ENCODE measurements at places on chromosomes 1 and 21.

DNA sequence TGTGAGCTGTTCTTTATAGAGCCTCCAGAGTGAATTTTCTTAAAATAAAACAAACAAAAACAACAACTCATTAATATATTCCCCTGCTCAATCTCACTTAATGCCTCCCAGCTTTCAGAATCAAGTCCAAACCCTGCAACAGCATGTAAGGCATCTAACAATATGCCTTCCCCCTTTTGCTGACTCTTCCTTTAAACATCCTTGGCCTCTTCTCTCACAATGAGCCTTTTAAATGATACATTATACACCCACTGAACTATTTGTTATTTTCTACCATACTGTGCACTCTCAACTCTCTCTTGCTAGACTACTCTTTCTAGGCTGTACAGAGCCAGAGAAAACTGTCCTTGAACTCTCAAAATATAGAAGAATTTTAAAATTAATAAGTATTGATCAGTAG, 115.2 kb upstream of the SNX7 start:
- no peak for DNase-seq

DNA sequence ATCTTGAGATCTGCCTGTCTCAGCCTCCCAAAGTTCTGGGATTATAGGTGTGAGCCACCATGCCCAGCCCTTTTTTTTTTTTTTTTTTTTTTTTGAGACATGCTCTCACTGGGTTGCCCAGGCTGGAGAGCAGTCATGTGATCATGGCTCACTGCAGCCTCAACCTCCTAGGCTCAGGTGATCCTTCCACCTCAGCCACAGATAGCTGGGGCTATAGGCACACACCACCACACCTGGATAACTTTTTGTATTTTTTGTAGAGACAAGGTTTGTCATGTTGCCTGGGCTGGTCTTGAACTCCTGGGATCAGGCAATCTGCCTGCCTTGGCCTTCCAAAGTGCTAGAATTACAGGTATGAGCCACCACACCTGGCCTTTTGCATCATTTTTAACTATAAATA, 17.7 kb upstream of the PRRC2C start:
- no peak for DNase-seq

- no peak for DNase-seq
These were observed 42.9 kb downstream of the ABCG1 start for GRCh38 chr21:42261829-42262200.

DNA sequence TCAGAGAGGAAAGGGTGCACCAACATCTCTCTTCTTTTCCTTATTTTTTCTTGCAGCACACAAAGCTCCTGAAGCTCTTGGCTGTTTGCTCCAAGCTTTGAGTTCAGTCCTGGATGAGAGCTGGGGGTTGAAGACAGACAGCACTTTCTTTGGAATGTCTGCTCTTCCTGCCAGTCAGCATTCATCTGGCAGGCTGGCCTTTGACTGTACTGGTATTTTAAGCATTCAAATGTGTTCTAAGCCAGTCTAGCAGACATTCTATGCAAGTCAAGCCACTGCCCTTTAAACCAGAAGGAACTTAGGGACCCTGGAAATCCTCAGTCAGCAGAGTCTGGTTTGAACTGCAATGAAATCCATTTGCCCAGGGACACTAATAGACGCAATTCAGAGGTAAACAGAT, 45.0 kb downstream of the XCL1 start:
- no peak for DNase-seq

GRCh38 chr1:55861676-55862340, 646.6 kb upstream of the USP24 start:
- DNase-seq, result no peak

GRCh38 chr21:25487046-25487594, 120.2 kb downstream of the MRPL39 start:
- no peak for DNase-seq

DNA sequence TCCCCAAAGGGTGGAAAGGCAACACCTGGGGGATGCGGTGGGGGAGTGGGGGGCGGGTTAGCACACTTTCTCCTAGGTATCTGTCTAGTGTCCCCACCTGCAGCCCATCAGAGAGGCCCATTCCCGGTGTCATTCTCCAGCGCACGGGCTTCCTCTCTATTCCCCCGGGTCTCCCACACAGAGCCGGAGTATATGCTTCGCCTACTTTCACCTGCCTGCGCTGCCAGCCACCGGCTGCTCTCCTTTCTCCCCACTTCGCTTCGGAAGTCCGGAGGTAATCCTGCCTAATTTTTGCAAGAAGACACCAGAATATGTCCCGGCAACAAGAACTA, 852 bp downstream of the RGS7 start:
- no peak for DNase-seq

DNA sequence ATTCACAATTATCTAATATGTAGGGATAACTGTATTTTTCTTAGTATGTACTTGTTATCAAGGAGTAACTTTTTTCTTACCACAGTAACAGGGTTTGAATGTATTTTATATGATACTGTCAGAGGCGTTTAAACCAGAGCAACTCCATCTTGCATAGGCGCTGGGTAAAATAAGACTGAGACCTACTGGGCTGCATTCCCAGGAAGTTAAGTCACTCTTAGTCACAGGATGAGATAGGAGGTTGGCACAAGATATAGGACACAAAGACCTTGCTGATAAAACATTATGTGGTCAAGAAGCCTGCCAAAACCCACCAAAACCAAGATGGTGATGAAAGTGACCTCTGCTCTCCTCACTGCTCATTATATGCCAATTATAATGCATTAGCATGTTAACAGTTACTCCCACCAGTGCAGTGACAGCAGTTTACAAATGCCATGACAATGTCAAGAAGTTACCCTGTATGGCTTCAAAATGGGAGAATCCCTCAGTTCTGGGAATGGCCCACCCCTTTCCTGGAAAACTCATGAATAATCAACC, 64.8 kb downstream of the RPE65 start:
- DNase-seq, result no peak

GRCh38 chr1:11847667-11848372, at the start of gene NPPA:
TSS of gene NPPA (minus strand) at chr1:11847783. CDS start at chr1:11847684, 99 bp downstream.
- DNase-seq, result no peak

- no peak for DNase-seq
These were observed 13.2 kb upstream of the PRAMEF12 start for GRCh38 chr1:12760256-12760795.

- peak; percentile 45 for DNase-seq
These were observed 703 bp downstream of the PUM1 start for GRCh38 chr1:31064718-31065309.

DNA sequence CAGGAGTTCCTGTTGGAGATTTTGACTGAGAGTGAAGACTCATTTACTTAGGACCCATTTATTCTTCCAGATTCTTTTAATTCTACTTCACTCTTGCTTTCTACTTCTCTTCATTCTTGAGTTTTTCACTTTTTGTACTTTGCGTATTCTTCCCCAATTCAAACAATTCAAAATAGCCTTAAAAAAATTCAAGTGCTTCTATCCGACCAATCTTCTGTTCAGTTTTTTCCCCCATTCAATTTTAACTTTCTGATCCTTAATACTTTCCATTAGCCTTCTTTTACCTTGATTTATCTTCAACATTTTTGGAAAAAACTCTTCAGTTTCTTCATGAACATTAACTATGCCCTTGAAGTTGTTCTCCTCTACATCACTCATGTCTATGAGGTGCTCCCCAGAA, 21.1 kb downstream of the ZFYVE9 start:
- no peak for DNase-seq

DNA sequence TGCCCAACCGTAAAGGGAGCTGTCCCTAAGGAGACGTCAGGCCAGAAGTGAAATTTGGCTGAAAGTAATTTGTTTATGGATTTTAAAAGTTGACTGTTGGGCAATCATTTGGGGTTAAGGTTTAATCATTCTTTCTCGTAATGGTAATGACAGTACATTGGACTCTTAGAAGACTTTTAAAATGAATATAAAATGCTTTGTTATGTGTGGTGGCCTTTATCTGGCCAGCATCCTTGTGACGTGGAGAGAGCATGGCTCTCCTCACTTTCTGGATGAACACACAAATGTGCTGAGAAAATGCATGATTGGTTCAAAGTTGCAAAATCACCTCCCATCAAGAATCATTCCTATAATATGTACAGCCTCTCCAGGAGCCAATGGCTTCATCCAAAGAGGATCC, 160.2 kb downstream of the DHRS3 start:
- no peak for DNase-seq

GRCh38 chr1:119324198-119324597, 44.4 kb upstream of the HAO2 start:
- no peak for DNase-seq

GRCh38 chr1:151372058-151372934, at the start of gene SELENBP1:
TSS of gene SELENBP1 (minus strand) at chr1:151372705. CDS start at chr1:151372641, 64 bp downstream.
- peak; percentile 67 for DNase-seq

DNA sequence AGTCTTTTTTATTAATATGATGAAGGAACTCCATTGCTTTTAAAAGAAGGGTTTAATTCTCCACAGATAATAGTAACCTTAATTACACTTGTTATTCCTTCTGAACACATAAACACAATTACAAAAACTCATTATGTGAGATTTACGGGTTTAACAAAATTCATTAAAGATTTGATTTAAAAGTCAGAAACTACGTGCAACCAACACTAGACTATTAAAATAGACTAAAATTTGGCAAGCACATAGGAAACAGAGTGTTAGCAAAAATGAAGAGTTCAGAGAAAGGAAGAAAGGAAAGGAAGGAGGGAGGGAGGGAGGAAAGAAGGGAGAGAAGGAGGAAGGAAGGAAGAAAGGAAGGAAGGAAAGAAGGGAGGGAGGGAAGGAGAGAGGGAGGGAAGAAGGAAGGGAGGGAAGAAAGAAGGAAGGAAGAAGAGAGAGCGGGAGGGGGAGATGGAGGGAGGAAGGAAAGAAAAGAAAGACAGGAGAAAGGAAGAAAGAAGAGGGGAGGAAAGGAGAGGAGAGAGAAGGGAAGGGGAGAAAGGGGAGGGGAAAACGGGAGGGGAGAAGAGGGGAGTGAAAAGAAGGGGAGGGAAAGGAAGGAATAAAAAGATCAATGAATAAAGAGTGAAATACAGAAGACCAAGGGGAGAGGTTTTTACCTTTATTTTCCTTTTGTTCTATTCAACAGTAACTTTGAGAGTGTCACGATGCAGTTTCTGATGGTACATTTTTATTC, 123.4 kb upstream of the LYPLAL1 start:
- no peak for DNase-seq

DNA sequence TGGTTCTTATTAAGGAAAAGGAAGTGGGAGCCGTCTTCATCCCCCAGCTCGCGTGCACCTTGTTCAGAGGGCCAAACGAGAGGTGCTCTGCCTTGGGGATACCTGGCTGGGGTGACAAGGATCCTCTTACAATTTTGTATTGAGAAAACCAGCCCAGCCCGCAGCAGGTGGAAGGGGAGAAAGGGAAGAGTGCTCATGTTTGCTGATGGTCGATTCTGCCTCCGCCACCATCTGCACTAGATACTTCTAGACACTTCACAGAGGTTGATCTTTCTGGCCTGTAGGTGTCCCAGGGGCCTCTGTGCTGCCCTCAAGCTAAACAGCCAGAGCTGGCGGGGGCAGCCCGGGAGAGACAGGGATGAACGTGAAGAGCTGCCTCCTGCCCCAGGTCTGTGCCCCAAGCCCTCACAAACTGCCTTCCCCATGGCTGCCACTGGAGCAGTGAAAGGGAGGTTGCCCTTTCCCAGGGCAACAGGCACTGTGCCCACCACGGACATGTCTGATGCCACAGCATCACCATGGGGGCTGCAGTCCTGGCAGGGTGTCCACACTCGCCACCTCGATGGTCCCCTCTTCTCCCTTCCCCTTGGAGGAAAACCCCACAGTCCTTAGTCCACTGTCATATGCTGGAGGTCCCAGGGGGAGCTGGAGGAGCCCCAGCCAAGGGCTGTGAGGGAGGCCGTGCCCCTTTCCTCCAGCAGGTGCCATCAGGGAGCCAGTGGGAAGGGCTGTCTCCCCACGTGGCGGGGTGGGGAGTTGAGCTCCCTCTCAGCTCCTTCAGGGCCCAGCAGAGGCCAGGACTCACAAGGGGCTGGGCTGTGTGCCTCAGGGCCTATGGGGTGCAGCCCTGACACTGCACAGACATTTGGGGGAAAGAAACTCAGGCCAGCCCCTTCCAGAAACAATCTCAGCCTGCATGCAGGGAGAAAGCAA, 8.1 kb downstream of the ADPRS start:
- DNase-seq, result peak; percentile 53

DNA sequence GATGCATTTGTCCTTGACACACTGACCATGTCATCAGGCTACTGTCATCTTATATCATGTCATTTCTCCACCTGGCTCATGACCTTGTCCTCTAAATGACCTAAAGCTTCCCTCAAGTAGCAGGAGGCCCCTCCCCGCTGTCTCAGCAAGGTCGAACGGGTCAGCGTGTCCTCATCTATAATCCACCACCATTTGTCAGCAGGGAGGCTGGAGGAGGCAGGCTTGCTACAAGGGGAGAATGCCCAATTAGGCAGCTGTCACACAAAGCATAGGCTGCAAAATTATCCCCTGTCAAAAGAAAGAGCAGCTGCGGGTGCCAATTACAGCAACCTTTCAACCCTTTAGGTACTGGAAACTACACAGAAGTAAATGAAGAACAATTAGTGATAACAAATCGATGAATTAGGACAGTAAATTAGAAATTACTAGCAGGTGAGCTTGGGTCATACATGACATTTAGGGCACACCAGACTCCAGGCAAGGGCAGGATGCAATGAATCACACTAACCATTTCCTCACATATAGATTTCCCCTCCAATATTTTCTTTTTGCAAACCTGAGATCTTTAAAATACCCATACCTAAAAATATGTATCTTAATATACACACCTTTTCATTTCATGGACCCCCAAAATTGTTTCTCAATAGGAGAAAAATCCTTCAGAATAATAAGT, 61.2 kb downstream of the NRIP1 start:
- no peak for DNase-seq

DNA sequence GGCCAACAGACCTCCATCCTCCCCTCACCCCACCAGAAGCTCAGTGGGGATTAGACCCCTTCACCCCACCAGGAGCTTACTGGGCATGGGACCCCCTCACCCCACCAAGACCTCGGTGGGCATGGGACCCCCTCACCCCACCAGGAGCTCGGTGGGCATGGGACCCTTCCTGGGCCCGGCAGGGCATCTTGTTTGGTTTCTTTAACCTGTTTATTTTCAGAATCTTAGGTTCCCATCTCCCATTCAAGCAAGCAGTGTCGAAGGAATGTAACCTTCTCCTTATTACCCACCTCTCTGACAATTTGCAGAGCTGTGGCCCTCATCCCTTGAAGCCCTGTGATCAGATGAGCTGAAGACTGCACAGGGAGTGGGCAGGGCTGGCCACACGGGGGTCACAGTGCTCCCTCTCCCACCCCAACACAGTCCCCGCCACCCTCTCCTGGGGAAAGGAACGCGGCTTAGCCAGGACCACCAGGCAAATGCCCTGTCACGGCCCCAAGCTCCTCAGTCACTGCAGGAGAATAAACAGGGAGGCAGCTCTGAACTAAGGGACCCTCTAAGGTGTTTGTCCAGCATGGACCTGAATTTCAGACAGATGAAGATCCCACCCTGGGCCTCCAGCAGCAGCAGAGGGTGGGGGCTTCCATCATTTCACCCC, 330.0 kb downstream of the NPHP4 start:
- DNase-seq, result no peak

All from hepatic stellate cell (primary cell).